Brain (organoid and tissue), 16 donors: ENCODE measurements at places on chromosomes 11 and 22.
A peak's percentile ranks its signal among the peaks of the same experiment; 100 is the strongest.

DNA sequence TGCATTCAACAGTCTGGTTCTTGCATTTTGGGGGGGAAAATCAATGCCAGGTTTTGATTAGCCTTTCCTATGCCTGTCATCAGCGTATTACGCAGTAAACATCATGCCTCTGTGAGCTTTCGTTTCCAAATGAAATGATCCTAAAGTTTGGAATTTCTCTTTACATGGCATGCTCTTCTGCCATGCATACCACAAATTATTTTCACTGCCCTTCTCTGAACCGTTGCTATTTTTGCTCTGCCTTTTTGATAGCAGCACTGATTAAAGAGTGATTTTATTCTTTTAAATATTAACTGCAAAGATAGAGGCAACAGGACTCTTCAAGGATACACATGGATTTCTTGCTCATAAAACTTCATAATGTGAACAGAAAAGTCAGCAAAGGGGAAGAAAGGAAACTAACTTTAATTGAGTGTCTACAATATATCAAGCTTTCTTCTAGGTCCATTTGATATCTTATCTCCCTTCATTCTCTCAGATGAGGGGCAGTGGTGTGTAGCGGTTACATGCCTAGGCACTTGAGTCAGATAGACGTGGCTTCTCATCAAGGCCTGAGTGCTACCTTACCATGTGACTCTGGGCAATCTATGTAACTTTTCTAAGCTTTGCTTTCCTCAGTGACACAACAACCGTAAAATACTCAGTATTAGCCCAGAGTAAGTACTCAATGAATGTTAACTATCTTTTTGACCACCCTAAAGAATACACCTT, 25.0 kb upstream of the FZD4 start:
- DNase-seq = no peak

GRCh38 chr22:38766076-38766777, 10.4 kb upstream of the SUN2 start:
- DNase-seq = peak; percentile 27

DNA sequence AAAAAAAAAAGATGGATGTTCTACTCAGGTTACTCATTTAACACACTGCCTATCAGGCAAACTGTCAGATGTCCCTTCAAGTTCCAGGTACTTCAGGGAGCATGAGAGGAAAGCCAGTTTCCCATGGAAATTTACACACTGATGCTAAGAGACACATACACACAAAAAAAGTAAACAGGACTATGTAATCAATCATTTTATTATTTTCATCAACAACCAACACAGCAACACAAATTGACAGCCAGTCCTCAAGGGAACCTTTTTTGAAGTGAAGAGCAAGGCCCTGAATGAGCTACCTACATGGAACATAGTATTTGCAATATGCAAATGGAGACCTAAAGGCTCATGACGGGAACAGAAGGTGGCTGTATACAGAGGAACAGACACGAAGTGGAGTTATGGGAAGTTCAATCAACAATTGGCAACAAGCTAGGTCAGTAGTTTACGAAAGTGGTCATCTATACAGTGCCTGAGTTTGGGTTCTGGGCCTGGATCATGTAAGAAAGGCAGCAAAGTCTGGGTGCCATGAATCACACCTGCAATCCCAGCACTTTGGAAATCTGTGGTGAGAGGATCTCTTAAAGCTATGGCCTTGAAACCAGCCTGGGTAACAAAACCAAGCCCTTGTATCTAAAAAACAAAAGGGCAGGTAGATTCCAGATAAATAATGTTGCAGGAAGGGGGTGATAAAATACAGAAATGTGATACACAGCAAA, 12.6 kb upstream of the WDR74 start:
- DNase-seq = no peak

DNA sequence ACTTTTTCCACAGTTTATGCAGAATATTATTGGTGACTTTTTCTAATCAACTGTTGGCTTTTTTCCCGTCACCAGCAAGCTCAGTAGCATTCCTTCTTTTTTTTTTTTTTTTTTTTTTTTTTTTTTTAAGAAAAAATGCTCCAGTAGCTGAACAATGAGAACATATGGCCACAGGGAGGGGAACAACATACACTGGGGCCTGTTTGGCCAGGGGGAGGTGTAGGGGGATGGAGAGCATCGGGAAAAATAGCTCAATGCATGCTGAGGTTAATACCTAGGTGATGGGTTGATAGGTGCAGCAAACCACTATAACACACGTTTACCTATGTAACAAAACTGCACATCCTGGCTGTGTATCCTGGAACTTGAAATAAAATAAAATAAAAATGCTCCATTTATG, 82.5 kb downstream of the ARHGAP42 start:
- DNase-seq = peak; percentile 9

DNA sequence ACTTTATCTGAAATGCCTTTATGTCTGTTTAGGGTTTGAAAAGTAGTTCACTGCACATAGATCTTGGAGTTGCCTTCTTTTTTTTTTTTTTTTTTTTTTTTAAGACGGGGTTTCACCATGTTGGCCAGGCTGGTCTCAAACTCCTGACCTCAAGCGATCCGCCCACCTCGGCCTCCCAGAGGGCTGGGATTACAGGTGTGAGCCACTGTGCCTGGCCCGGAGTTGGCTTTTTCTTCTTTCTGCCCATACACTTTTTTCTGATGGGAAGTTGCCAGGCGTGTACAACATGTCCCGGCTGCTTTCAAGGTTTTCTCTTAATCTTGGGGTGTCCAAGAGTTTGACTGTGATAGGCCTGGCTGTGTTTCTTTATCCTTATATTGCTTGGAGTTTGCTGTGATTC, 12.9 kb upstream of the GNB1L start:
- DNase-seq = no peak
